ENCODE measurements at places on chromosomes 7 and 10.

GRCh38 chr7:151482883-151483710, 36.6 kb downstream of the RHEB start:
- DNase-seq = no peak

- no peak for DNase-seq
These were observed 127.0 kb downstream of the CCNY start for GRCh38 chr10:35463105-35463867.

- DNase-seq = no peak
These were observed 159.8 kb downstream of the PHF14 start for GRCh38 chr7:11133436-11133959.

GRCh38 chr7:32062150-32062549, 8.1 kb downstream of the PDE1C start:
- DNase-seq = no peak

DNA sequence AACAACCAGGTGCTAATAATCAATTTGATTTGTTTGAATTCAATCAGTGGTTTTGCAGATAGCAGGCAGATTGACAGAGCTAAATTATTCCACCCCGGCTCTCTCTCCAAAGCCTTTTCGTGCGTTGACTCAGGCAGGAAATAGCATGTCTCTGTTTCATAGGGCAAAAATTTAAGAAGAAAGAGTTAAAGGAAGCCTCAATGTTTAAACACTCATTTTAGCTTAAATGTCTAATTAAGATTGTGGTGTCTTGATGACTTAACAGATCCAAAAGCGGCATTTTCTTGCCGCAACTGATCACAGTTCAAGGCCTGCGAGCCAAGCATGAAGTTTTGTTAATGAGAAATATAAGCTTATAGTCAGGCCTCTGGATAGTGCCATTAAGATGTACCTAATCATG, 1051.1 kb upstream of the AUTS2 start:
- DNase-seq = no peak

DNA sequence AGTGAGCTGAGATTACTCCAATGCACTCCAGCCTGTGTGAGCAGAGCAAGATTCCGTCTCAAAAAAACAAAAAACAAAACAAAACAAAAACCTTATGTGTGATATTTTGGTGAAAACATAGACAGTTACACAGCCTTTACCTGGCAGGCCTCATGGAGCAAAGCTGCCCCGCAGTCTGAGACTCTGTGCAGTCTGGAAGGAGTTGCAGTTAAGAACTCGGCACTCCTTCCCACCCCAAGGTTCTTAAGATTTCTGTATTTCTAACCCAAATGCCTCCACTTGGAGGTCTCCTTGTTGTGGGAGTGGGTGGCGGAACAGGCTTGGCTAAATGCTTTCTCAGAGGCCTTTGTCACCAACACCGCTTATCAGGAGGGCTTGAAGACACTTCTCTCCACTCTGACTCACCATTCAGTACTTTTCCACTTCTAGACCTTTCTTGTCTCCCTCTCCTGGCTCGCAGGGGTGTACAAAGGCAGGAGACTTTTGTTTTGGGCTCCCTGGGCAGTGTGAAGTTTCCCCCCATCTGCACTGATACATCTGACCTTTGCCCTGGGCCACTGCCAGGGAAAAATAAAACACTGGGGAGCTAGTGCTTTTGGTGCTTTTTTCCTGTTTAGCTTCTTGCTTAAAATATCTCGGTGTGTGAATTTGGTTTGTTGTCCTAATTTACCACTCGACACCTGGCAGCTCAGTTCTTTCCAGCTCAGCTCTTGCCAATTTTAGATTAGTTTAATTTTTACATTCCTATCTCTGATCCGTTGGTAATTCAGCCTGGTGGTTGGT, 51.3 kb upstream of the MAGI2 start:
- DNase-seq = no peak

GRCh38 chr10:127882801-127883459, 9.8 kb downstream of the CLRN3 start:
- no peak for DNase-seq

- no peak for DNase-seq
These were observed 91.4 kb upstream of the CAPZA2 start for GRCh38 chr7:116770941-116771340.

- DNase-seq = no peak
These were observed 127.7 kb upstream of the NOBOX start for GRCh38 chr7:144531181-144531580.

DNA sequence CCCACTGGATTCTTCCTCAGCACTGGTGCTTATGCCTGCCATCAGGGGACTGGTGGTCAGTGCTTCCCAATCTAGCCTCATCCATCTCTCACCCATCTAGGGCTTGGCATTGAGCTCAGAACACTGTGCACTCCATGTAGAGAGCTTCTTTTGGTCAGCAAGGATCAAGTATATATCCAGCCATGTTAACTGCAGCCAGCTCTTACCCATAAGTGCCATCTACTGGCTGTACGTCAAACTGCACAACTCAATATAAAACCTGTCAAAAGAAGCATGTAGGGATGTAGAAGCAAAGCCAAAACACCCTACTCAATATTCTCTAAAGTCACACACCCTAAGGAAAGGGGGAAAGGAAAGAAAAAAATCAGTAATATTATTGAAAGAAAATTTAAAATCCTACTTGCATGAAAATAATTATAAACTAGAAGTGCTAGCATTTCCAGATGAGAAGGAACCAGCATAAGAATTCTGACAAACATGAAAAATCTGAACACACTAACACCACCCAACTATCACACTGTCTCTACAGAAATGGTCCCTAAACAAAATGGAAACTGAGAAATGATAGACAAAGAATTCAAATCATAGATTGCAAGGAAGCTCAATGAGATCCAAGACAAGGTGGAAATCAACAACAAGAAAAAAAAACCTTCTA, 531.1 kb upstream of the STEAP1 start:
- DNase-seq = no peak

GRCh38 chr7:50565559-50565916, 333 bp upstream of the DDC start:
- DNase-seq = no peak

GRCh38 chr10:78846760-78847159, 222.0 kb upstream of the ZMIZ1 start:
- DNase-seq = no peak

- peak; percentile 5 for DNase-seq
These were observed 56.0 kb downstream of the LGI1 start for GRCh38 chr10:93813507-93814465.

- DNase-seq = no peak
These were observed 18.1 kb downstream of the GARS1 start for GRCh38 chr7:30612658-30613265.

DNA sequence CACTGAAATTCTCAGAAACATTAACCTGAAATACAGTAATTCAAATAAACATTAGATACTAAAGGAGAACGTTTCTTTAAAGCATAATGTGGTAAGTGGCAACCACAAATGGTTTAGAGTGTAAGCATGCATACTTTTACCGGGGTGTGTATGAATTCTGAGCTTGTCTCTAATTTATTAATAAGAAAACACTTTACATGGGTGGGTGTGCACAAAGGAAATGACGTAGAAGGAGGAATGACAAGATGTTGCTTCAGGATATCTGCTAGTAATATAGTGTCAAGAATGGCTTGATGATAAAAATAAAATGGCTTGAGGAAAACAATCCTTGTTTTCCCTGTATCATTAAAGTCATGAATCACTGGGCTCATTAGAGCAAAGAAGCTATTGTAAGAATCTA, 92.5 kb downstream of the ARL4A start:
- no peak for DNase-seq

GRCh38 chr7:100827330-100828226, at the start of gene EPHB4:
Gene EPHB4 (minus strand): TSS chr7:100827523. CDS start chr7:100827030, 493 bp downstream.
- no peak for DNase-seq

DNA sequence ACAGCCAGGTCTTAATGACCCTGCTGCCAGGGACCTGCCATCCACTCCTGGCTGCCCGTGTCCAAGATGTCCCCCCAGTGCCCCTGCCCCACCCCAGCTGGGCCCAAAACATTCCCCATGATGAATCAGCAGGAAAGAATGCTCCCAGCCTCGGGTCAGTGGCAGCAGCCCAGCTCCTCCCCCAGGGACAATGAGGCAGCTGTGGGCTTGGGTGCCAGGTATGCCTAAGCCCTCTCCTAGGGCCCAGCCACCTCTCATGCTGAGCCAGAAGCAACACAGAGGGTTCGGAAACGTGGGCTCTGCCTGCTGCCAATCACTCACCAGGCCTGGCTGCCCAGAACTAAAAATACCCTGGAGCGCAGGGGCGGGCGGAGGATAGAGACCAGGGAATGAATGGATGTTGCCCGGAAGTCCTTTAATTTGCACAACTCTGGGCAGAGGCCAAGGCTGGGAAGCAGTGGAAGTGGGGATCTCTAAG, 1.5 kb upstream of the LOXL4 start:
- no peak for DNase-seq

DNA sequence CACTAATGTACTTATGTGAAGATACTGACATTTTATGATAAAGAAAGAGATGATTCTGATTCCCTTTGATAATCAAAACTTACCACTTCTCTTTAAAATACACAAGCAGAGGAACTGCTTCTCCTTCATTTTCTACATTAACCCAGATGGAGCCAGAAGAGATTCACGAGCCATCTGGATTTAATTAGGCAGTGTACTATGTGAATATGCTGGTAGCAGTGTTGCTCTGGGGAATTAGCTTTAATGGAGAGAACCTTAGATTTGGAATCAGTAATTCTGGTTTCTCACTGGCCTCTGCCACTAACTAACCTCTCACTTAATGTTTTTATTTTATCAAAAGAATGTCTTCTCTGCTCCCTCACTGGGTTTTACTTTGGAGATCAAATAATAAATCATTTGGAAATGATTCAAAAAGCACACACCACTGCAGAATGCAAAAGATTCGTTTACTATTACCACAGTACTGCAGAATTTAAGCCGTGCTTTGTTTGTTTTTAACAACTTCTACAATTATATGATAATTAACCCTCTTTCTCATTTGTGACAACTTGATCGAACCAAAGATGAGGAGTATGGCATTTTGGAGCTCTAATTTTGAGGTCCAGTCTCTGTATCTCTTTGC, 77.5 kb upstream of the PHYHIPL start:
- DNase-seq = no peak

GRCh38 chr7:20700453-20701227, 85.2 kb downstream of the ABCB5 start:
- no peak for DNase-seq

GRCh38 chr7:46197785-46198540, 276.9 kb upstream of the IGFBP3 start:
- no peak for DNase-seq

DNA sequence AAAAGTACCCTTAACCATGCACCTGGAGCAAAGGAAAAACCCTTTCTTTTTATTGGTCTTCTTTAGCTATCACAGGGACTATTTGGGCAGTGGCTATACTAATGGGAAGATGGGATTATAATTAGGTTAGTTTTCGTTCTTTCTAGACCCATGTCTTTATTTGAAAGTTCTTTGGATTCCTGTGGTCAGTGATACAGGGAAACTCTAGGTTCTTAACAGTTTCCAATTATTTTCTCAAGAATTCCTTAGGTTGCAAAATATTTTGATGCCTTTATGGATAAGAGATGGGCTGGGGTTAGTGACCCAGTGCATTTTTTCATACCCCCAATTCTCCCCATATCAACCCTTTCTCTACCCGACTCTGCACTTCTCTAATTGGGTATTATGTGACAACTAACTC, 49.0 kb downstream of the ADD3 start:
- DNase-seq = no peak

- no peak for DNase-seq
These were observed 97.6 kb upstream of the ZNF438 start for GRCh38 chr10:31129271-31129670.

DNA sequence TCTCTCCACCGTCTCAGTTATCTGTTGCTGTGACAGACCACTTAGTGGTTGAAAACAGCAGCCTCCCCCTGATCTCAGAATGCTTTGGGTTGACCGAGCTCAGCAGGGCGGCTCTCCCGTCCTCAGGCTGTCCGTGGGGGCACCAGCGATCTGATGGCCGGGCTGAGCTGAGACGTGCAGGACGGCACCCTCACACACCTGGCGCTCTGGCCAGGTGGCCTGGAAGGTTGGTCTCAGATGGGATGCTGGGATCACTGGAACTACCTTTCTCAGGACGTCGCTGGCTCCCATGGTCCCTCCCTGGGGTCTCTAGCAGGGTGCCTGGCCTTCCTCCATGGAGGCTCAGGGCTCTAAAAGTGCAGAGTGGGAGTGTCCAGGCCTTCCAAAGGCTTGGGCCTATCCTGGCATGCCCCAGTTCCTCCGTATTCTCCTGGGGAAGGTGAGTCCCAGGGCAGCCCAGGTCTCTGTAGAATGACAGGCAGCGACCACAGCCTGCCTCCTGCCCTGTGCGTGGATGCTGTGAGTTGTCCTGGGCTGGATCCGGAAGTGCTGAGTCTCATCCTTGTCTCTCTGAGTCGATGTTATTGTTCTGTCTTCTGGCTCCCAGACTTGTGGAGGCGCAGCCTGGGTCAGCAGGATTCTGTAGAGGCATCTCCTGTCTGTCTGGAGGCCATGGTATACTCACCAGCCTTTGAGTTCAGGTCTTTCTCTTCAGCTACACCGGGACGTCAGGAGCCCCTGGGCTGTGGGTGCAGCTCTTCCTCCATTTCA, 12.2 kb upstream of the PWWP2B start:
- DNase-seq = no peak

GRCh38 chr7:130154501-130155317, 50.5 kb downstream of the TMEM209 start:
- no peak for DNase-seq

DNA sequence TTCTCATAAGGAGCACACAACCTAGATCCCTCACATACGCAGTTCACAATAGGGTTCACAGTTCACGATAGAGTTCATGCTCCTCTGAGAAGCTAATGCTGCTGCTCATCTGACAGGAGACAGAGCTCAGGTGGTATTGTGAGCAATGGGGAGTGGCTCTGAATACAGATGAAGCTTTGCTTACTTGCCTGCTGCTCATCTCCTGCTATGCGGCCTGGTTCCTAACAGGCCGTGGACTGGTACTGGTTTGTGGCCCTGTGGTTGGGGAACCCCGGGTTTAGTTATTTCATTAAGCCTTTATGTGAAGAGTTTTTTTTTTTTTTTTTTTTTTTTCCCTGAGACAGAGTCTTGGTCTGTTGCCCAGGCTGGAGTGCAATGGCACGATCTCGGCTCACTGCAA, 19.4 kb downstream of the SLK start:
- DNase-seq = no peak

DNA sequence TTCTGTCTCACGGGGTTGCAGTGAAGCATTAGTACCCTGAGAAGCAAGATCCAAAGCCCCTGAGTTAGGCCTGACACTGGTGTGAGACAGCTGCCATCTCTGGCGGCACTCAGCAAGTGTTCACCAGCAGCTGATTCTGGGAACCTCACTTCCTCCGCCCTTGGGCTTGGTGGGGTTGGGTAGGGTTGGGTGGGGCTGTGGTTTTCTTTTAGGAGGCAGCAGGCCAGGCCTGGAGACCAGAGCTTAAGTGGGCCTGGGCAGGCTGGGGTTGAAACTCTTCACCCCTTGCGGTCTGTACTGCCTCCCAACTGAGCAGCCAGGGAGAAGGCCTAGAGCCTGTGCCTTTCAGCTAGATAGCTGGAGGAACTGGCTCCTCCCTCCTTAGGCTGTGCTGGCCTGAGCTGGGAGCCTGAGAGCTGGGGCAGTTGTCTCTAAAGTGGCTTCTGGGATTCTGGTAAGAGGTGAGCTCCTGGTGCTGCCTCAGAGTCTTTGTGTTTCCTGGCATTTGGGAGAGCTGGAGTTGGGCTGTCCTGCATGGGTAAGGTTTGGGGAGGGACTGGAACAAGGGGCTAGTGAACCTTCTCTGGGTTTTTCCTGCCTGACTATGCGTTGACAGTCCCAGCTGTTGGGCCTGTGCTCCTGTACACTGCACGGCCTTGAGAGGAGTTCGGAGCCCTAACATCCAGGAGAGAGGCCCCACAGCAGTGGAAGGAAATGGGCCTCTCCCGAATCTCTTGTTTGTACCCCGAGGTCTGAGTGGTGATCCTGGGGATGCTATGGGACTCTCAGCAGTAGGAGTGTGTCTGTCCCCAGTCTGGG, 5.1 kb downstream of the TSPAN14 start:
- DNase-seq = peak; percentile 56
